AG09309 (cell line): ENCODE measurements at places on chromosomes 7 and 10.
A peak's percentile ranks its signal among the peaks of the same experiment; 100 is the strongest.

DNA sequence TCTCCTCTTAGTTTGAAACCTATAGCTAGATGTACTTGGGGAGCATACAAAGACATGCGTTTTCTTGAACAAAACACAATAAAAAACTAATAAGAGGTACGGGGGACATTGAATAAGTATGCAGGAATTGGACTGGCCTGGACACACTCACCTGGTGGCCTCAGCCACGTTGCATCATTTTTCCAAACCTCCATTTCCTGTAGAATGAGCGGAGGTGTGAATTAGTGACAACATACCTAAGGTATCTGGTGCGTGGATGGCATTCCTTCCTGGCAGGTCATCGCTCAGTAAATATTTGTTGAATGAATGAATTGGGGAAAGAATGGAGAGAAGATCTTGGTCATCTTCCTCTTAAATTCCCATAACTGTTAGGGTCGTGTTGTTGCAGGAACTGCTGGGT is 103.2 kb upstream of the CTBP2 start:
- DNase-seq = no peak

- DNase-seq = no peak
These were observed 63.3 kb downstream of the CALML3 start for GRCh38 chr10:5588080-5588453.

GRCh38 chr10:32059472-32059871 is 3.2 kb upstream of the KIF5B start:
- DNase-seq = no peak

DNA sequence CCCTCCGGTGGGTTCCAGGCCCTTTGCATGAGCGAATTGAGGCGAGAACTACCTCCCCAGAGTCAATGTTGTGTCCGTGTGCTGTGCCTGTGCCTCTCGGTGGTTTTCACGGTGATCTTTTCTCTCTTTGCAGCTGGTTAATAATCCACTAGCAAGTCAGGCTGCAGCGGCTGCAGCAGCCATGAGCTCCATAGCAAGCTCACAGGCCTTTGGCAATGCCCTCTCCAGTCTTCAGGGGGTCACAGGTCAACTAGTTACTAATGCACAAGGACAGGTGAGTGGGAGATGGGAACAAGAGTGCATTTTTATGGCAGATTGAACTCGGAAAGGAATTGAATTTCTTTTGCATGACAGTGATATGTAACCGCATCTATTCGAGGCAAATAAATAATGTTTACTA is 159.7 kb upstream of the YAE1 start:
- no peak for DNase-seq

- DNase-seq = no peak
These were observed 1042.0 kb downstream of the GRM8 start for GRCh38 chr7:126210707-126211106.

DNA sequence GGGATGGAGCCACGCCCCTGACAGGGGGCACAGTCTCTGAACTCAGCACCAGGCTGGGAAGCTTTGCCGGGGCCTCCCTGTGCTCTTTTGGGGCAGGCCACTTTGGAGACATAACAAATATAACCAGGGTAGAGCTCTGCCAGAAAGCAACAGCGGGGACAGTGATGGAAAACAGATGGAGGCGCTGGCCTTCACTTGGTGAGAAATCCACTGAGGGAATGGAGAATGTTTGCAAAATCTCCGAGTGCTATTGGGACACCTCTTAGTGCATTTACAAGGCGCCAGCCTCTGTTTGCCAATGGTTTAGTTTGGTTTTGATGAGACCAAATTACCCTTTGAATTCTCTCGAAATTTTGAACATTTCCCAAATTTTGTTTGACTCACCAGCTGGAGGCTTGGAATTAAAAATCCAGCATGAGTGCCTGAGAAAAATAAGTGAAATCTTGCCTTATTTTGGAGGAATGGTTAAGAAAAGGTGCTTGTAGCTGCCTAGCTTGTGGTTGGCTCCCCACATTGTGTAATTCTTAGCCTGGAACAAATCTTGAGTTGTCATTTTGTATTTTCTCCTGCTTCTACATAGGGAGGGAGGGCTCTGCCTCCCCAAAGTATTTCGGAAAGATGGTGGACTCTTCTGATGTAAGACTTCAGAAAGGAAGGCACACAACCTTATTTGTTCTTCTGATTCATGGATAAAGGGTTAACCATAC is 980.5 kb downstream of the LRMDA start:
- DNase-seq = peak; percentile 84

GRCh38 chr10:16887565-16887964 is 70.3 kb upstream of the RSU1 start:
- DNase-seq = peak; percentile 55

GRCh38 chr10:131453721-131454634 is 142.5 kb upstream of the TCERG1L start:
- no peak for DNase-seq

DNA sequence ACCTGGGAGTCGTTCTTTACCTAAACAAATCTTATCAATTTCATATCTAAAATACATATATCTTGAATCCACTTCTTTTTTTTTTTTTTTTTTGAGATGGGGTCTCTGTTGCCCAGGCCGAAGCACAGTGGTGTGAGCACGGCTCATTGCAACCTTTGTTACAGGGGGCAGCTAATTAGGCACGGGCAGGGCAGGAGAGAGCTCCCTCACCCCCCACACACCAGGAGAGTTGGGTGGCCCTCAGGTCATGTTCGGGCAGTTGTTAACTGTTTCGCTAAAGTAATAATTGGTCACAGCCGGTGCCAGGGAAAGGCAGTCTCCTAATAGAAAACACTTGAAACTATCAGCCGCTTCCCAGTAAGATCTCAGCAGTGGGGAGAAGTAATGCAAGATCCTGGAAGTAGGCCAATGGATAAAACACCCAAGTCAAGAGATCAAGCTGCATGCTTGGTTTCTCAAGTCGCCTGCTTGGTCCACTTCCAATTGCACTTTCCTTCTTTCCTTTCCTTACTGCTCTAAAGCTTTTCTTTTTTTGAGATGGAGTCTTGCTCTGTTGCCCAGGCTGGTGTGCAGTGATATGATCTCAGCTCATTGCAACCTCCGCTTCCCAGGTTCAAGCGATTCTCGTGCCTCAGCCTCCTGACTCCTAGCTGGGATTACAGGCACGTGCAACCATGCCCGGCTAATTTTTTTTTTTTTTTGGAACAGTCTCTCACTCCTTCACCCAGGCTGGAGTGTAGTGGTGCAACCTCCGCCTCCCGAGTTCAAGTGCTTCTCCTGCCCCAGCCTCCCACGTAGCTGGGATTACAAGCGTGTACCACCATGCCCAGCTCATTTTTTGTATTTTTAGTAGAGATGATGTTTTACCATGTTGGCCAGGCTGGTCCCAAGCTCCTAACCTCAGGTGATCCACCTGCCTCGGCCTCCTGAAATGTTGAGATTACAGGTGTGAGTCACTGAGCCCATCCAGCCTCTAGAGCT is 21.3 kb upstream of the EFCAB10 start:
- DNase-seq = peak; percentile 31

- no peak for DNase-seq
These were observed 8.6 kb downstream of the LIPA start for GRCh38 chr10:89242840-89243568.

DNA sequence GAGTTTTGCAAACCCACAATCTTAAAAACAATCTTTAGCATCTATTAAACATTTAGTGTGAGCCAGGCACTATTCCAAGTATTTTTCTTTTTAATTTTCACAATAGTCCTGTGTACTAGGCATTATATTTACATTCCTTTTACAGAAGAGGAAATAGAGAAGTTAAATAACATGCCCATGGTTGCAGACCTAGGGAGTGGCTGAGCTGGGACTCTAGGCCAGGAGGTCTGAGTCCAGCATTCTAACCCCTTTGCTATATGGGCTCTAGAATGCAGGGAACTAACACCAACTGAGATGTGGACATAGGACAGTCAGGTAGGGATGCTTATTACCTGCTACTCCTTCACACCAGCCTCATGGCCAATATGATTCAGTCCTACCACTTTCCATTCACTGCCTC is 243.8 kb downstream of the XPNPEP1 start:
- no peak for DNase-seq

DNA sequence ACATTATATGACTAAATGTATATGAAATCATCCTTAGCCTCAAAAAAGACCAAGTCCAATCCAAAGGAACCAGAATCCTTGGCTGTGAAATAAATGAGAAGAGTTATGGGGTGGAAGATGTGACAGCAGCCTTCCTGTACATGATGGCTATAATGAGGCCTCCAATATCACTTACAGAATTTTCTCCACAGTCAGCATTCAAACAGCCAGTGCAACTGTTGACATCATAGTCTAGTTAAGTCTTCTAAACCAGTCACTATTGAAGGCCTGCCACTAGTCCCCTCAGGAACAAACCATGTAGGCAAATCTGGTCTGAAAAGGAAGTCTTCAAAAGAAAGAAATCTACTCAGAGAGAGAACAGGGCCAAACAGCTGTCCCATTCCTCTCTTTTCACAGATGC is 219.5 kb upstream of the CCDC6 start:
- DNase-seq = no peak

DNA sequence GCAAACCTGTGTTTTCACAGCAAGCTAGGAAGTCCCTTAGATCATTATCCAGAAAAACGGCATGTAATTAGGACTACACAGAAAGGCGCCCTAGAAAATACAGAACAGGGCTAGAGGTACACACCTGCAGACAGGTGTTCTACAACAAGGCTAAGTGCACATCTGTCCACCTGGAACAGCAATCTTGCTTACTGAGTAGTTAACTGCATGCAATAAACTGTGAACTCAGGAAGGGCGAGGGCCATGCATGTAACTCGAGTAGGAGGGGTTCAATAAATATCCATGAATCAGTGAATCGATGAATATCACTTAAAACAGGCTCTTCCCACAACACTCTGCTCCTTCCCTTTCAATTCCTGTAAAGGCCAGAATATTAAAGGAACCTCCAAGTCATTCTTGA is 22.0 kb downstream of the FAM171A1 start:
- DNase-seq = no peak
